WERI-Rb-1 (cell line): ENCODE measurements at places on chromosomes 3 and 15.

DNA sequence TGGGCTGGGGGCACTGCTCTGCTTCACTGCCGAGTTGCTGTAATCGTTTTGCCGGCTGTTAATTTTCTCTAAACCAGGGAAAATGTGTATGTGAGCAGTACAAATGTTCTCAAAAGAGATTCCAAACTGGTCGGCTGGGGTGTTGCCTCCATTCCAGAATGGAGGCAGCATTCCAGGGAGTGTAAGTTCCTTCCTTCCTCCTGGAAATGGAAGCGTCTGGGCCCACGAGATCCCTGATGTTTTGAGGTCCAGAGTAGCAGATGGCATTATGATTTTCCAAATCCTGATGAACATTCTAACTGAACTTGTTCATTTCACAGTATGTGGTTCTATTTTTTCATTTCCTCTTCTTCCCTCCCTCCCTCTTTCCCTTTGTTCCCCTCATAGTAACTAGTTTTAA, 64.4 kb upstream of the SKOR1 start:
- DNase-seq = no peak

- DNase-seq = no peak
Observed at GRCh38 chr15:91980502-91981267, 127.2 kb downstream of the SLCO3A1 start.

DNA sequence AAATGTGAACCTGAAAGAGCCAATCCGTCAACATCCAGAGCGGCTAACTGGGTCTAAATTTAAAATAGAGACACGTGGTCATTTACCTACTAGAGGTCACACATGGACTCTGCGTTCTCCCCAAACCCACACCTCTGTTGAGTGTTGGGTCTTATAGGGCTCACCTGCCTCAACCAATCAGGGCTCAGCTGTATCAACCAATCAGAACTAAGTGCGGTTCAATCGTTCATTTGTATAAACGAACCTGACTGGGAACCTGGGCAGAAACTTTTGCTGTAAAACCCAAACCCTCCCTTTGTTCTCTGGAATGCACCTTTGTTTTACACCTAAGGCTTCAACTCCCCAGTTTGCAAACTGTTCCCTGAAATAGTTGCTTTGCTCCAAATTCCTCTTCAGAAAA, 8.9 kb downstream of the DNAAF4 start:
- no peak for DNase-seq

DNA sequence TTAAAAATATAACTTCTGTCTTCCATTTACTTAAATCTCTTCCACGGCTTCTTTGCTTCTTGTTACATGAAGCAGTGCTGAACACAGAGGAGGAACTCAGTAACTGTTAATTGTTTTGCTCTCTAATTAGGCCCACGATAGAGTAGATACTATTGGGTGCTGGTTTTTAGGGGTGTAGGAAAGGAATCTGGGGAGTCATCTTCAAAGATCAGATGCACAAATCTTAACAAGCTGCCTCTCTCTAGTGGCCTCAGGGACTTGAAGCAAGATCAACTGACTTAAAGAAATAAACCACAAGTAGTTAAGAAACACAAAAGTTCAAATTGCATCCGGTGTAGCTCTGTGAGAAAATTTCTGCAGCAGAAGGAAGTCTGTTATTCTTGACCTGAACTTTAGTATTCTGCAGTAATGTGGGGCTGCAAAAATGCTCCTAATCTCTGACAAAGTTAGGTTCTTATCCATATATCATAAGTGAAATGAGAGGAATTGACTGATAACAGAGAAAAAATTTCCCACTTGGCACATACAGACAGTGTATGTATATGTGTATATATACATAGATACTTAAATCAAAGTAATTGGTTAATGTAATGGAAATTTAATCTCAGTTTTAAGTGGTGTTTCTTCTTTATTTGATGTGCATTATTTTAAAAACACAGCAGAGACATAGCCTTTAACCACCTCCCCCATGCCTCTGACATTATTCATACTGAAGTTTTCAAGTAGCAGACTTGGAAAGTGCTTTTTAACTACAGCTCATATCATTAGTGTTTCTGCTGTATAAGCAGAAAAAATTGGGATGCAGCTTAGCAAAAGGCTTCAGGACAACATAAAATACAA, 51.8 kb downstream of the CHST2 start:
- no peak for DNase-seq

- DNase-seq = no peak
Observed at GRCh38 chr15:59792359-59792758, 103.2 kb upstream of the BNIP2 start.

DNA sequence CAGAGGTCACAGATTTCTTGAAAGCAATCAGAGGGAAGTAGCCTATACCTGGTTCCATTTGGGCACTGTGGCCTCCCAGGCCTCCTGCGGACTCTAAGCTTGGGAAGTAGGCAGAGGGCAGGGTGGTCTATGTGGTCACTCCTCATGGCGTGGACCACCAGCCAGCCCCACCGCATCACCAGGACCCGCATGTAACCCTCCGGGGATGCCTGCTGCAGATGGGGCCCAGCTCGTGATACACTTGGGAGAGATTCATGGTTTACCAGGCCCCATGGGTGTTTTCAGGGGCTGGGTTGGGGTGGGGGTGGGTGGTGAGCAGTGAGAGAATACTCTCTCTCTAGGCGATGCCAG, 123.7 kb downstream of the ASB7 start:
- no peak for DNase-seq

DNA sequence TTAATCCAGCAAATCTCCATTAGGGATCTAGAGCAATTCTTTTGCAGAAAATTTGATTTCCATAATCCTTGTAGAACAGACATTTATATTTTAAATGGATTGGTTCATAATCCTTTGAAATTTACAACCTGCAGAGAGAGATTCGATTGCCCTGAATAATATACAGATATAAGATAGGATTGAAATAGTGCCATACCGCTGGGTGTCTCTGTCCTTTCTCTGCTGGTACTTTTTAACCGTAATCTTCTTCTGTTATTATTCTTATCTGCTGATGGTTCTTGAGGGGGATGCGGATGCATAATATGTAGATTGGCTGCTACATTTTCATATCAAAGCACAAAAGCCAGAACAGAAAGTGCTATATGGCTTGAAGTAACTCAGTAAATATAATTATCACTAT, 182.2 kb downstream of the CFAP20DC start:
- DNase-seq = no peak

- no peak for DNase-seq
Observed at GRCh38 chr3:107307205-107307604, 70.0 kb upstream of the CCDC54 start.

GRCh38 chr3:174102866-174103265, 705.3 kb downstream of the NLGN1 start:
- DNase-seq = no peak

GRCh38 chr15:63372753-63373152, 8.9 kb downstream of the CA12 start:
- no peak for DNase-seq

GRCh38 chr15:83850501-83851245, 196.8 kb downstream of the ADAMTSL3 start:
- DNase-seq = no peak

- DNase-seq = peak; percentile 62
Observed at GRCh38 chr3:183252973-183253527, at the start of gene B3GNT5. B3GNT5 (plus strand) TSS chr3:183253253; CDS start chr3:183269799, 16,546 bp downstream.

GRCh38 chr3:196624067-196624790, 15.3 kb upstream of the NRROS start:
- DNase-seq = no peak

GRCh38 chr3:4314688-4315087, 11.5 kb downstream of the SETMAR start:
- no peak for DNase-seq

DNA sequence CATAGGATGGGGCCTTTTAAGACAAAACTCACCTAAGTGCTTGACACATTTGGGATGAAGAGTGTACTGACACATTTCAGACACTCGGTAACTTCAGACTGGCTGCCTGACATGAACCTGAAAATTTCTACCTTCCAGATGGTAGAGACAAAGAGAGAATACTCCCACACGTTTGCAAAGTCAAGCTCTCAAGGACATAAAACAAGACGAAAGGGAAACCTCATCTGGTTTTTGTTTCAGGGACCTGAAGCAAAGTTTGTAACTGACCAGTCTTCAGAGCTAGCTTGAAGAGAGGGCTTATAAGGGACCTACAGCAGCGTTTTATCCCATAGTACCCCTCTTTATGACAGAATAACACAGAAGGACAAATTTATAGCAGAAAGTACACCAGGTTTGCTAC, 41.9 kb downstream of the ZNF621 start:
- DNase-seq = no peak

GRCh38 chr15:66657185-66658020, 44.6 kb upstream of the SMAD6 start:
- no peak for DNase-seq

DNA sequence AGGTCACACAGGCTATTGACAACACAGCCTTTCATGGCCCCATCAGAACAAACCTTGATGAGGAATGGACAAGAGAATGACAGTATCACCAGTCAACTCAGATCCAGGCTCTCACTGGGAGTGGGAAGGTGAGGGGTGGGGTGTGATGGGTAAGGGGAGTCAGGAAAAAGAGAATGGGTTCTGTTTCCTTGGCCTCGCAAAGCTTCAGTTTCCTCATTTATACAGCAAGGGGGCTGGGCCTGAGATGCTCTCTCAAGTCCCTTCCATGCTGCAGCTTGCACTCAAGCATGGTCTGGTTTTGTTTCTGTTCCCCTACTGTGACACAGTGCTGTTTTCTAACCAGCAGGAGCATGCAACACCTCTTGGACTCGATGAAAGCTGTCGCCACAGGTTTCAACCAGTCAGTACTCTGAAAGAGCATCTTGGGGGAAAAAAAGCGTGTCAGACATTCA, 65.7 kb upstream of the IL12A start:
- DNase-seq = no peak

GRCh38 chr15:64425221-64425620, 35.2 kb upstream of the ZNF609 start:
- no peak for DNase-seq

GRCh38 chr15:27059610-27060202, 88.7 kb downstream of the GABRG3 start:
- DNase-seq = peak; percentile 78
